K562 (cell line): ENCODE measurements at places on chromosomes 12 and 14. TPM values are rescaled to one million over a fixed set of nuclear protein-coding genes. Genes with fewer than 3 reads are reported as not detected.

DNA sequence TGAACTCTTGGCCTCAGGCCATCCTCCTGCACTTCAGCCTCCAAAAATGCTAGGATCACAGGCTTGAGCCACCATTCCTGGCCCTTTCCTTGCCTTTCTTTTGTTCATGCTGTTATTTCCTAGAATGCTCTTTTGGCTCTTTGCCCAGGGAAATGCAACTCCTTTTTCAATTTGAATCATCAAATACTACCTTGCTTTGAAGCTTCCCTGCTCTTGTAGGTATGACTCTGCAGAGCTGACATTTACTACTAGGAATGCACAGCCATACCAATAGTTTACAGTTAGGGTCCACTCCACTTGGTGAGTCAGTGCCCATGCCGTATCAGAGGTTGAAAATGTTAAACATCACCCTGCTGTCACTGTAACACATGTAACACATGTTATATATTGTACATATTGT is 107.0 kb upstream of the CRY1 start:
- DNase-seq = no peak

DNA sequence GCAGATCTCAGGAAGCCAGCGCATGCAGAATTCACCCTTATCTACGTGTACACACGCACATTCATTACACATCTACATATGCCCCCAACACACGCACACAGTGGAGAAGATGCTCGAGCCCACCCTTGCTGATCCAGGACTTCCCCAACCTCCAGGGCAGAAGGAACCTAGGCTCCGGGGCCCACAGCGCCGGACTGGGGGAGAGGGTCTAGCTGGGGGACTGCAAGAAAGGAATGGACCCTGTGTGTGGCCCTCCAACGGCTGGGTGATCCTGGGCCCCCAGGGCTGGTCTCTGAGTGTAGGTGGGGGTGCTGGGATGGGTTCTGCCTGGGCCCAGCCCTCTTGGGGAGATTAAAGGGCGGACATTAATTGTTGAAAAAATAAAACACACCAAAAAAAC is 128.1 kb upstream of the C14orf180 start:
- DNase-seq = no peak

DNA sequence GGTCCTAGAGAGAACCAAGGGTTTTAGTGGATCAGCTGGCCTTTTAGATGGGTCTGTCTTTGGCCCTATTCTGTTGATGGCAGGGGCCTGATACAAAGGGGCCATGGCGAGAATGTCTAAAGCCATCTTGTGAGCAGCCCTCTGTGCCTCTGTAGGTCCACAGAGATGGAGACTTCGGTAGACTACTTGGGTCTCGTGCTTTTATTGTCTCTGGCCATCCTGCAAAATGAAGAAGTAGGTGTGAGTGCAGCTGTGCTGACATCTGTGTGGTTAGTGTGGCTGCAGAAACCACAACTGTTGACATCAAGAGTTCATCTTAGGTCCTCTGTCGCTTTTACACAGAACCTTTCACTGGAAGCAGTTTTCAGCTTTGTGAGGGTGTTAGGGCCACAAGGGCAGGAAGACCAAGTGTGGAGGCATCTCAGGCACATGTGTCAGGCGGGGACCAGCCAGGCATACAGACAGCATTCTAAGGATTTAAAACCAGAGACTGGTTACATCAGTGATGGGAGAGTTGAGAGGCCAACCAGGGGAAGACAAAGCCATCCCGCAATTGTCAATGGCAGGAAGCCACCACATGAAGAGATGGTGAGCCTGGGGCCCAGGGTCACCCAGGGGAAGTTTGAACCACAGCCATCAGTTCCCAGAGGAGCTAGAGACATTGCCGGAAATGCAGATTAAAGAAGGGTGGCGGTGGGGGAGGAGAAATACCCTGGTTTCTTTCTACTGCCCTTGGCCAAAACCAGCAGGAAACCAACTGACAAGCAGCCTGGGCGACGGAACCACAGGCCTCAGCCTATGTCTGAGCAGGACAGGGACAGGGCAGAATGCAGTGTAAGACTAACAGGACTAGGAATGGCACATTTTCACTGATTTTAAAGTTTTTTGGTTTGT is 13.0 kb upstream of the TPCN1 start:
- no peak for DNase-seq

Gene SLC17A8
- polyA plus RNA-seq = 0.03 TPM in 1 of 2 replicates, not detected in the other

DNA sequence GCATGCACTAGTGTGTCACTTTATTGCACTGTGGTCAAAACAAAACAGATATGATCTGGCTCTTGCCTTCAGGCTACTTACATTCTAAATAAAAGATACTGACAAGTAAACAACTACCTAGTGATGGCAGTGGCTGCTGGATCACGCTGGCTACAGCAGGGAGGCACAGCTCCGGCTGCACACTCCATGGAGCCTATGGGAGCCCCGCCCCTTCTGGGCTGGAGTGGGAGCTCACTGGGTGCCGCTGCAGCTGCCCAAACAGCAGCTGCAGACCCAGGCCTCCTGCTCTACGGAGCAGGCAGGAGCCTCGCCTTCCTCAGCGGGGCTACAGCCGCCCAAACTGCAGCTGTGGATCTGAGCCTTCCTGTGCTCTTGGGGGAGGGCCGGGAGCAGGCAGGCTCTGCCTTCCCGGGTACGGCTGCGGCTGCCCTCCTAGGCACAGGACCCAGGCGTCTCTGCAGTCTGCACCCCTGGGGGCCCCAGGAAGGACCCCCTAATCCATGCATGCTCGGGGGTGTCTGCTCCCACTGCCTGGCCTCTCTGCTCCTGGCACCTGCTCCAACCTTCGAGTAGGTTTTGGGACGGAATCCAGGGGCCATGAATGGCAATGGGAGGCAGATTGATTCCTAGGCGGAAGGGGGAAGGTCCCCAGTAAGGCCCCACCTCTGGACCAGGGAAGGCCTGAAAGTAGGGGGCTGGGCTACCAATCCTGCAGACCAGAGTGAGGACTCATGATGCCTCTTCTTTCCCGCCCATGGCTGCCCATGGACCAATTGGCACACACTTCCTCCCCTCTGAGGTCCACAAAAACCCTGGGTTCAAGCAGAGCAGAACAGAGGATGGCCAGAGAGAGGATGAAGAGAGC is 253.1 kb downstream of the ANO6 start:
- no peak for DNase-seq

- DNase-seq = no peak
These were observed 20.7 kb upstream of the TUBA1C start for GRCh38 chr12:49244176-49244575.
